ENCODE measurements at places on chromosomes 6 and 20. TPM values are rescaled to one million over a fixed set of nuclear protein-coding genes. Genes with fewer than 3 reads are reported as not detected.

GRCh38 chr20:51306081-51306480 is 236.4 kb downstream of the NFATC2 start:
- no peak for DNase-seq

OR2J3 gene
- total RNA-seq, result not detected

- no peak for DNase-seq
Observed at GRCh38 chr6:24306038-24306437, 51.8 kb downstream of the DCDC2 start.

BANF2 gene
- not detected for total RNA-seq

- DNase-seq, result no peak
Observed at GRCh38 chr6:33069021-33069738, 4.3 kb downstream of the HLA-DPA1 start.

DSP gene
- total RNA-seq, result not detected

SOX18 gene
- not detected for total RNA-seq

DNA sequence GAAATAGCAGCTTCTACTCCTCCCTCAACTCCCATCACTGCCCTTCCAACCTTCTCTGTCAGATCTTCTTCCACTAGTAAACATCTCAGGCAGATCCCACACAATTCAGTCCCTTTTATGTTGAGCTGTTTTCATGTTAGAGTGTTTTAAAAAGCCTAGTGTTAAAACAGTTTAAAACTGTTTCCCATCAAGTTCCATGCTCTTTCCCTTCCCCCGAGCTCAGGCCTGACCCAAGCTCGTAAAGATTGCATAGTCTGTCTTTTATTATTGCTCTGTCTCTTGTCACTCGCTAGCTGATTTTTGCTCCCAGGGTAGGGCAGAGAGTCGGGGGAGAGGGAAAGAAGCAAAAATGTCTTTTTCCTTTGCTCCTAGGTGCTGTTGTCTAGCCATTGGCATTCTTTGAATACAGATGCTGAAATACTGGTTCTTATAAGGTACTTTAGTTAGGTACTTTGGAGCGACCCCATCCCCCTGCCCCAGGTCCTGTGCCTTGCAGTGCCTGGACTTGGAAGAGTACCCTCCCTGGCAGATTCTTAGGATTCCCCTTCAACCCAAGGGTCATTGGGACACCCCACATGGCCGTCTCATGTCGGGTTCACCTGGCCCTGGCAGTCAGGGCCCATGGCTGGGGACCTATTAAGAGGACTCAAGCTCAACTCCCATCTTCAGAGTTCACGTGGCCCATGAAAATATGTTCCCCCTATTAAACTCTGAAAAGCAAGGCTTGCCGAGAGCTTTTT is 101.2 kb upstream of the ARMC2 start:
- no peak for DNase-seq

- DNase-seq, result no peak
Observed at GRCh38 chr6:30781395-30781742, 37.0 kb upstream of the IER3 start.

- no peak for DNase-seq
Observed at GRCh38 chr6:1226277-1227099, 85.4 kb upstream of the FOXQ1 start.

- no peak for DNase-seq
Observed at GRCh38 chr20:52104546-52105441, 86.8 kb downstream of the ZFP64 start.

GRCh38 chr6:93047033-93047432 is 372.3 kb downstream of the EPHA7 start:
- DNase-seq, result no peak

MYH7B gene
- 0.86 TPM for total RNA-seq

LY86 gene
- 1.8 TPM for total RNA-seq

GPR6 gene
- not detected for total RNA-seq

DNA sequence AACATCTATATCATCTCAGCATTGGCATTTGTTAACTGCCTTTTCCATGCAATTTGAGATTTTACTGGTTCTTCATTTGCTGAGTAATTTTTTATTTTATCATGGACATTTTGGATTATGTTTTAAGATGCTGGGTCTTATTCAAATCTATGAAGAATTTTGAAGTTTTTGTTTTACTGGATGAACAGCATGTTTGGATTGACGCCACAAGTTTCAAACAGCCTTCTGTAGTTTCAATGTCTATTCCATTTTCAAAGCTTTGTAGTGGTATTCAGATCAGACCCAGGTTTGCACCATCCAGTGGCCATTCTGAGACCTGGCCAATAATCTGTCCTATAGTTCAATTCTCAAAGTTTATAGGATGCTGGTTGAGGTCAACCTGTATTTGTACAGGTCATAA is 148.4 kb upstream of the STMND1 start:
- no peak for DNase-seq

GRCh38 chr20:7410150-7410549 is 530.1 kb downstream of the HAO1 start:
- no peak for DNase-seq

DNA sequence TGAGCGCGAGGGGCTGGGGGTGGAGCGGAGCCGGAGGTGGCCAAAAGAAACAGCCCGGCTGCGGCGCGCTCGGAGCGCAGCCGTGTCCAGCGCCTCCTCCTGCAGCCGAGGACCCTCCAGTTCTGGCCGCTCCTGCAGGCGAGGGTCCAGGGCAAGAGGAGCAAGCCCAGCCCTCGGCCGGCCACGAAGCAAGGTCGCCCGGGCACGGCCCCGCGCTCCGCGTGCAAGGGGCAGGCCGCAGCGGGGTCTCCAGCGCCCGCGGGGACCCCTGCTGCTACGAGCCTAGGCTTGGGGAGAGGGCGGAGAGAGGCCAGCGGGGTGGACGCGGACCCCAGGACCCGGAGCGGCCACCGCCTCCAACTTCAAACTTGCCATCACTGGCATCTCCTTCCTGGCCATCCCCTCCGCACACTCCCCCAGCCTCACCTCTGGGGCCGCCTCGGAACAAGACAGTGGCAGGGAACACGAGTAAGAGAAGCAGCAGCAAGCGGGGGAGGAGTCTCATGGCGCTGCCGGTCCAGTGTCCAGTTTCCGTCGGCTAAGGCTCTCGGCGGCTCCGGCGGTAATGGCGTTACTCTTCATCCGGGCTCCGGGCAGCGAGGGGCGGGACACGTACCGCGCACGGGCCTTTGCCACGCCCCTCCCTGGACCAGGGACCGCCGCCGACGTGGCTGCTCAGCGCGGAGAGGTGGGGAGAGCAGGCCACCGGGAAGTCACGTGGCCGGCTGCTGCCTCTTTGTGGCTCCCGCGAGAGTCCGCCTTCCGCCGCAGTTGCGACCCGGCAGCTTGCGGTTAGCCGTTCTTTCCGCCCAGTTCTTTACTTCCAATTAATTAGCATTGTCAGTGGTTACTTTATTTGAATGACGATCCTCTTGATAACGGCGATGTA is at the start of gene SSR1:
Gene SSR1, minus strand, starts transcription at position 584 of the 889 bp plus-strand sequence. Its CDS starts 79 bp downstream, at position 505.
- DNase-seq, result peak; percentile 96

RHAG gene
- not detected for total RNA-seq

DNA sequence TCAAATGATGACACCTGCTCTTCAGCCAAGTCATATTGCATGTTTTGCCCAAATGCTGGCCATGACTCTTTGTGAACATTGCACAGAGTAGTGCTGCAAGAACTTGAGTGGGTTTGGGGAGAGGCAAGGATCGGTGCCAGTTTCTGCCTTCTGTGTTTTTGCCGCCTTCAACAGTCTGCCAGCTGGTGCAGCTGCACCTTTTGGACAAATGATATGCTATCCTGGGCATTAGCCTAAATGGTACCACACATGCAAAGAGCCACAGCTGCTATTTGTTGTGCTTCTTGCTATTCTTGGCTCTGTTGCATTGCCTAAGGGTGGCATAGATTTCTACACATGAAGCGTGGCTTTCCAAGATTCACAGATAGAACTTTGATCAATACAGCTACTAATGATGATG is 189.0 kb upstream of the CCN2 start:
- no peak for DNase-seq

GRCh38 chr20:8909596-8909995 is 159.3 kb upstream of the PLCB4 start:
- no peak for DNase-seq

GRCh38 chr20:5548902-5549599 is 201.2 kb upstream of the SHLD1 start:
- no peak for DNase-seq

DNA sequence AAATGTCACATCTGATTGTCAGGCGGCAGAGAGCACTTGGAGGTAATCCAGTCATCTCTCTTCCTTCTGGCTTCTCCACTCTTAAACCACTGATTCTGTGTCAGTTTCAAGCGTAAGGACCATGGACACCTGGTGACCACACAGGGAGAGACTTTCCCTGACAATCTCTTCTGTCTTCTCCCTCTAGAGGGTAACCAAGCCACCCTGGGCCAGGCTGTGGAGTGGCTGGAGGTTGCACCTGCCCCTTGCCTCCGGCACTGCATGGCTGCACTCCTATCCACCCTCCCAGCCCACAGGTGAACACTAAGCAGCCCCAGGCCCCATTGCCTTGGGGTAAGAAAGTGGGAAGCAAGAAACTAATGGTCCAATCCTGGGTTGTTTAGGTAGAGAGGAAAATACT is 78.7 kb downstream of the BFSP1 start:
- DNase-seq, result no peak

TRIM40 gene
- not detected for total RNA-seq

SYNJ2 gene
- total RNA-seq, result 42.7 TPM

DNA sequence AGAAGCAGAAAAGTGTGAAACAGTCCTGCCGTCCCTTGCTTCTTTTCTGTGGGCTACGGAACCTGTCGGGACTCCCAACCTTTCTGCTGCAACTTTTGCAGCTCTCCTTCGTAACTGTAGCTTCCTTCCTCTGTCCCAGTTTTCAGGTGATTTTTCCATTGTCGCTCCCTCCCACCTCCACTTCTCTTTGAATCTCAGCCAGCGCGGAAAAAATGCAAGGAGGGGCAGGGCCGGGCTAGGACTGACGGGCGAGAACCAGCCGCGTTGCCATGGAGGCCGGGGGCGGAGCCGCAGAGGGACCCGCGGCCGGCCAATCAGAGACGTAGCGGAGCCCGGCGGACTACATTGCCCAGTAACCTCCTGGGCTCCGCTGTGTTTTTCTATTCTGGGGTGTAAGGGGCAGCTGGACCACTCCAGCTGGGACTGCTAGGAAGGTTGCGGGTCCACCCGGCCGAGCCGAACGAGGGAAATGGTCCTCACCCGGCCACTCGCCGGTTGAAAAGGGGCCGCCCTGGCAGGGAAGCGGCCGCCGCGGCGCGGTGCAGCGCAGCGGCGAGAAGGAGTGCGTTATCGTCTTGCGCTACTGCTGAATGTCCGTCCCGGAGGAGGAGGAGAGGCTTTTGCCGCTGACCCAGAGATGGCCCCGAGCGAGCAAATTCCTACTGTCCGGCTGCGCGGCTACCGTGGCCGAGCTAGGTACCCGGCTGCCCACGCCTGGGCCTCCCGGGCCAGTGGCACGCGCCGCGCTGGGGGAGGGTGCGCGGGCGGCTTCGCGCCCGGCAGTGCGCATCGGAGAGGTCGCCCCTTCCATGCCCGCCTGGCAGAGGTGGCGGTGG is at the start of the genes CYP39A1 and SLC25A27:
Gene CYP39A1, minus strand, starts transcription at position 216 of the 836 bp plus-strand sequence. CDS start 236 bp downstream, outside the sequence.
Gene SLC25A27, plus strand, starts transcription at position 373 of the 836 bp plus-strand sequence. Its CDS starts 218 bp downstream, at position 591.
- peak; percentile 88 for DNase-seq

NEU1 gene
- total RNA-seq, result 9.2 TPM

DNA sequence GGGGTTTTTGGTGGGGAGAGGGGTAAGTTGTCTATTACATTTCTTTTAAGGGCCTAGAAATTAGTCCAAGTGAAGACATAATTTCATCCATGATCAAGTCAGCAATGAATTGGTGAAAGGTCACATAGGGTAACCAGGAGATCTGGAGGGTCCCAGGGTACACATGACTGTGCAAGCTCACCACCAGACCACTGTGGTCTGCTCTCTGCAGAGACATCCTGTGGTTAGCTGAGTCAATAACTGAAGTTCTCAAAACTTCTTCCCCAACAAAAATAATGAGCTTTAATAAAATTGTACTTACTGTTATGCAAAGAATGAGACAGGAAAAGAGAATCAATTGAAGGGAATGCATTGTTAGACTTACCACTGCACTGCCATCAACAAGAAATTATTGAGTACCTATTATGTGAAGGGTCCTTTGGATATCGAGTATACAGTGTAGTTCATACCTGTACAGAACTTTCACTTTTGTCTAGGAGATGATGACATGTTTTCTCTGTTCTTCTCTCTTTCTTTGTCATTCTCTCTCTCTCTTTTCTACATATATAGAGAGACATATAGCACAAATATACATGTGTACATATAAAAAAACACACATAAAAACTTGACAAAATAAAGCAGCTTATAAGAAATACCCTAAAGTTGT is 209.8 kb downstream of the GJA1 start:
- peak; percentile 6 for DNase-seq

GRCh38 chr6:81769824-81770223 is 17.3 kb upstream of the TENT5A start:
- no peak for DNase-seq

GRCh38 chr20:58828136-58828535 is 22.6 kb downstream of the GNAS-AS1 start:
- DNase-seq, result no peak

- DNase-seq, result no peak
Observed at GRCh38 chr6:3727593-3728108, 23.9 kb downstream of the PXDC1 start.

HCRTR2 gene
- total RNA-seq, result not detected

DNA sequence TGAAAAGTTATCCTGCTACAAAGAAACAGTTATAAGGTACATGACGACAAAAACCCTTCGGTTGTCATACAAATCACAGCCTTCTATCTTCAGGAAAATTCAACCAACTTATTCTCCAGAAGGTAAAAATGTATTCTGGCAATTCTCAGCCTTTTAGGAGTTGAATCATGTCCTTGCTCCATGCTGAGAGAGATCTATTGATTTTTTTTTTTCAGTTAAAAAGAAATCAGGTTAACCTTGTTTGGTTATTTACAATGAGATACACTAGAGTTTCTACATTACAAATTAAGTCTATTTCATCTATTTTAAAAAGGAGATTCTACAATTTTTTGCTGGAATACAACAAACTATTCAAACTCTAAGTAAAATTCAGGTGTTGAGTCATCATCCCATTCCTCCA is 45.4 kb downstream of the ROS1 start:
- DNase-seq, result no peak

- DNase-seq, result peak; percentile 64
Observed at GRCh38 chr6:151475653-151476523, 17.9 kb upstream of the CCDC170 start.

- DNase-seq, result no peak
Observed at GRCh38 chr6:144898052-144898689, 613.0 kb downstream of the UTRN start.

GRCh38 chr6:55604021-55604420 is 25.0 kb upstream of the HMGCLL1 start:
- no peak for DNase-seq

GRCh38 chr6:50381099-50381415 is 331.3 kb upstream of the DEFB112 start:
- no peak for DNase-seq

ADISSP gene
- total RNA-seq, result 47.9 TPM

- peak; percentile 43 for DNase-seq
Observed at GRCh38 chr6:116278854-116279231, 887 bp downstream of the TSPYL1 start.

DNA sequence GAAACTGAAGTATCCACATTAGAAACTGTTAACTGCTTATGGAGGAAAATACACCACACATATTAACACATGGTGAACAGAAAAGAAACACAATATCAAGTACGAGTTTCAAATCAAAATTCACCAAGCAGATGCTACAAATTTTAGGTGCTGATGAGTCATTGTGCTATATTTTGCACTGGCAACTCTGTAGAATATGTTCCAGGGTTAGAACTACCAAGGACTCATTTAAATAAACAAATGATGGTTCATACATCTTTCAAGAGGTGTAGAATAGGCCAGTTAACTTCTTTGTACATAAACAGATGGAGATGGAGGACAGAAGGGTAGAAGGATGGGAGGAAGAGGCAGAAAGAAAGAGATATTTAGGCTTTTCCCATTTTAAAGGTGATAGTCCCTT is 184.9 kb downstream of the ARHGAP18 start:
- DNase-seq, result no peak

SAMHD1 gene
- total RNA-seq, result 33.5 TPM

GRCh38 chr6:26613201-26613600 is 16.4 kb downstream of the ABT1 start:
- no peak for DNase-seq
